Osteoblast (primary cell): ENCODE measurements at places on chromosomes 3 and 15. TPM values are rescaled to one million over a fixed set of nuclear protein-coding genes. Genes with fewer than 3 reads are reported as not detected.

The NR1I2 gene
- 0.36 TPM in 1 of 2 replicates, not detected in the other for total RNA-seq

The EOGT gene
- 65.9 and 74.0 TPM in 2 replicates for total RNA-seq

The PARP15 gene
- total RNA-seq = 3.2 and 3.6 TPM in 2 replicates

The NBEAL2 gene
- total RNA-seq = 2.1 and 4.3 TPM in 2 replicates

The MUSTN1 gene
- 1.4 TPM in 1 of 2 replicates, not detected in the other for total RNA-seq

The ROBO2 gene
- total RNA-seq = under 0.01 and 0.36 TPM in 2 replicates

The MCF2L2 gene
- total RNA-seq = under 0.01 TPM in 2 replicates

The CXCR6 gene
- not detected in 2 replicates for total RNA-seq

The GABRB3 gene
- under 0.01 and 1.5 TPM in 2 replicates for total RNA-seq

The STT3B gene
- 216 and 247 TPM in 2 replicates for total RNA-seq

The STRIT1 gene
- total RNA-seq = not detected in 2 replicates

The FAM227B gene
- total RNA-seq = 4.3 and 6.2 TPM in 2 replicates

The ADGRG7 gene
- not detected in 2 replicates for total RNA-seq

The SH3GL3 gene
- total RNA-seq = 0.29 and 0.72 TPM in 2 replicates

The CIDEC gene
- not detected in 2 replicates for total RNA-seq

The CELSR3 gene
- 1.2 and 1.4 TPM in 2 replicates for total RNA-seq

The C15orf62 gene
- total RNA-seq = under 0.01 and 0.29 TPM in 2 replicates

The COL6A5 gene
- total RNA-seq = not detected in 2 replicates

The CCR9 gene
- not detected in 2 replicates for total RNA-seq

The BNC1 gene
- 3.3 and 3.5 TPM in 2 replicates for total RNA-seq

The HYKK gene
- 4.1 and 5.1 TPM in 2 replicates for total RNA-seq

The DNAJC19 gene
- total RNA-seq = 27.9 and 34.2 TPM in 2 replicates

The GOLGA6B gene
- not detected in 2 replicates for total RNA-seq

The CGNL1 gene
- 1.1 and 1.5 TPM in 2 replicates for total RNA-seq

The PATL2 gene
- 1.8 and 2.7 TPM in 2 replicates for total RNA-seq

The AADACL2 gene
- not detected in 2 replicates for total RNA-seq

The CPNE9 gene
- total RNA-seq = not detected in 2 replicates

The SCN11A gene
- under 0.01 TPM in 1 of 2 replicates, not detected in the other for total RNA-seq

The CSTA gene
- 18.1 and 18.3 TPM in 2 replicates for total RNA-seq

The LSAMP gene
- 3.3 and 6.8 TPM in 2 replicates for total RNA-seq
